Activated CD4-positive, alpha-beta T cell treated with anti-CD3 and anti-CD28 coated beads, Interleukin-2, amount 10 ng/mL, durations not matched to agents 7 days and 5 days (primary cell): ENCODE measurements at places on chromosomes 13 and 19. TPM values are rescaled to one million over a fixed set of nuclear protein-coding genes. Genes with fewer than 3 reads are reported as not detected.

Gene C1QTNF9
- total RNA-seq, result not detected

DNA sequence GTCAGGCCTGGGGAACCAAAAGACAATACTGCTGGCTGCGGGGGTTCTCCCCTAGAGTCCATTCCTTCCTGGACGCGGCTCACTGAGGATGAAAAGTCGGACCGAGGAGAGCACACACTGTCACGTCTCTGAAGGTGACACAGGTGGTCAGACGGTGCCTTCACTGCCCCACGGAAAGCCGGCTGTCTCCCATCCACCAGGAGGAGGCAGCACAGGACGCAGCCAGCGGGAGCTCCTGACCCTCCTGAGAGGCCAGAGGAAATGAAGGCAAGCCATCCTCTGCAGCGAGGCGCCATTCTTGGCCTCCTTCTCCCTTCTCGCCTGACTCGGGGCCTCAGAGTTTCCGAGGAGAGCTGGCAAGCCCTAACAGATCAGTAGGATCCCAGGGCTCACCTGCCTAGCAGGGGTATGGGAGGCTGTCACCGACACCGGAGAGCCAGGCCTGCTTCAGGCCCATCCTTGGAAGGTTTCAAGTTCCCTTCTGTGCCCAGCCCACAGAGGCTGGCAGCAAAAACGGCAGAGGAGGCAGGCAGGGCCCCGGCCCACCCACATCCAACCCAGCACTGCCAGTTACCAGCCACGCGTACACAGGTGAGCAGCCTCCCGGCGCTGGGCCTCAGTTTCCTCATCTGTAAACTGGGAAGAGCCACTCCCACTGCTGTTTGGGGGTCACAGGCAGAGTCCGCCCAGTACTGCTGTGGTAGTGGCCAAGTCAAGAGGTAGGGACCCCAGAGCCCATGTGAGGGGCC, 4.5 kb downstream of the REXO1 start:
- DNase-seq, result no peak

- no peak for DNase-seq
Observed at GRCh38 chr13:30363725-30364124, 56.4 kb upstream of the KATNAL1 start.

GRCh38 chr13:23325191-23325590, 108.3 kb downstream of the SACS start:
- DNase-seq, result no peak
